ENCODE measurements at places on chromosomes 16 and 17.
A peak's percentile ranks its signal among the peaks of the same experiment; 100 is the strongest.

DNA sequence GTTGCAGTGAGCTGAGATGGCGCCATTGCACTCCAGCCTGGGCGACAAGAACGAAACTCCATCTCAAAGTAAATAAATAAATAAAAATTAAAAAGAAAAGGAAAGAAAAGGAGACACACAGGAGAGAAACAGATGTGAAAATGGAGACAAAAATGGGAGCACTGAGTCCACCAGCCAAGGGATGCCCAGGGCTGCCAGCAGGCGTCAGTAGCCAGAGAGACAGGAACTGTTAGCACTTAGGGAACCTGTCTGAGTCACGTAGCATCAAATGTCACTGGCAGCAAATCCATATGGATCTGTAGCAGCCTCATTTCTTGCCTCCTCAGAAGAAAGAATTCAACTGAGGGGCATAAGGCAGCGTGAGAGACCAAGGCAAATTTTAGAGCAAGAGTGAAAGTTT is 79.7 kb downstream of the CYLD start:
- H3K4me3 ChIP-seq, result no peak overlapping the region
- H3K36me3 ChIP-seq, result no peaks in the 10 kb centered on the region
- no peak for DNase-seq

GRCh38 chr17:7740481-7741001 is 23.0 kb downstream of the DNAH2 start:
- no peaks in the 10 kb centered on the region for H3K4me1 ChIP-seq
- no peak for DNase-seq
- no peaks in the 10 kb centered on the region for H3K36me3 ChIP-seq

DNA sequence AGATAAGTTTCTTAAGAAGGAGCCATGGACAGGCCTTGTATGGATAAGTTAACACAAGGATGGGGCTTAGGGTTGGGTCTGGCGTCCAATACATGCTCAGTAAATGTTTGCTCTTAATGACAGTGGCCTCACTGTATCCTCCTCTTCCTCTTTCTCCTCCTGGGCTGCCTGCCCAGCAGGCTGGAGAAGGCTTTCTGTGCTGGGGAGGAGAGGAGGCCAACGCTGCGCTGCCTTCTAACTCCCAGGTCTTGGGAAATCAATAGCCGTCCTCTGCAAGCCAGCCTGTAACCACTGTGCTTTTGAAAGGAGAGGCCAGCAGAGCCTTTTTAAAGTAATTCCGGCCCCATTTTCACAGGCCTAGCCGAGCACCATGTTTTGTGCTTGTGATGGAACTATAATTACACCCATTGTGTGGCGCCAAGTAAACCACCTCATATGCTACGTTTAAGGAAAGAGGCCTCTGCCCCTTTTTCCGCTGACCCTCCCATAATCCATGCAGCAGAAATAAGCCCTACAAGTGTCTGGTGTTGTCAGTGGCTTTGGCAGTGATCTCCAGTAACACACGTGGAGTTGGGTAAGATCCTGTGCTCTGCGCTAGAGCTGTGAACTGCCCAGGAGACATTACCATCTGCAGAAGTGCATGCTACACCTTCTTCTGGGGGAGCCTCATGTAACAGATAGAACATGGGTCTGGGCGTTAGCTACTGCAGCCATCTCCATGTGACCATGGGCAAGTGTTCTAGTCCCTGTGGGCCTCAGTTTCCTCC is 368.2 kb downstream of the SNX29 start:
- no peak overlapping the region for H3K27ac ChIP-seq
- no peaks in the 10 kb centered on the region for H3K27me3 ChIP-seq
- H3K4me3 ChIP-seq, result no peak overlapping the region

DNA sequence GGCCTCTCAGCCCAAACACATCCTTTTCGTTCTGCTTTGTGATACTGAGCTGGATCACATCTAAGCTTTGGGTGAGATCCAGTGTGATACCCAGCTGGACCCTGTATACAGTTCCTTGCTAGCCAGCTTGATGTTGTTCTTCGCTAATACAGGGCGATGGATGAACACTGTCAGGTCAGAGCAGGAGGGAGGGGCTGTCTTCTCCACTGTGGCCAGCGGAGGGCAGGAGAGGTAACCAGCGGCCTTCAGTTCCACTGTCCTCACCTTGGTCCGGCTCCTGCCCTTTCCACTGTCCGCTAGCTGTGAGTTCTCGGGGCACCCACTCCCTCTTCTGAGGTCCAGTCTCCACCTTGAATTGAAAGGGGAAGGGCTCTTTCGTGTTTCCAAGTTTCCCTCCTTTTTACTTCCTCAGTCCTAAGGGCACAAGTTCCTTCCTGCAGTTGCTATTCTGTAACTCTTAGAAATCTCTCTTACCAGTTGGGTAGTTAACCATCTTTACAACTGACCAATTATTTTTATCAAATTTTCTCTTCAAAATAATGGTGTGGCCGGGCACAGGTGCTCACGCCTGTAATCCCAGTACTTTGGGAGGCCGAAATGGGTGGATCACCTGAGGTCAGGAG is 3.0 kb upstream of the ZNF213 start:
- peak overlapping the region; percentile 37 for H3K27ac ChIP-seq
- peaks cover 25% of the 10 kb centered on the region for H3K36me3 ChIP-seq
- H3K4me3 ChIP-seq, result no peak overlapping the region
- H3K4me1 ChIP-seq, result peaks cover 62% of the 10 kb centered on the region
- peak; percentile 67 for DNase-seq
- no peaks in the 10 kb centered on the region for H3K27me3 ChIP-seq

- DNase-seq, result peak; percentile 53
- H3K27me3 ChIP-seq, result peaks cover 12% of the 10 kb centered on the region
- peak overlapping the region; percentile 24 for H3K4me3 ChIP-seq
- peaks cover 20% of the 10 kb centered on the region for H3K4me1 ChIP-seq
- H3K36me3 ChIP-seq, result peaks cover 2% of the 10 kb centered on the region
Measured at GRCh38 chr16:85046931-85047866, 19.6 kb downstream of the KIAA0513 start.

GRCh38 chr17:43984521-43984920 is 19.9 kb upstream of the NAGS start:
- peaks cover 17% of the 10 kb centered on the region for H3K4me1 ChIP-seq
- peaks cover 85% of the 10 kb centered on the region for H3K27me3 ChIP-seq
- H3K4me3 ChIP-seq, result no peak overlapping the region
- H3K27ac ChIP-seq, result no peak overlapping the region

DNA sequence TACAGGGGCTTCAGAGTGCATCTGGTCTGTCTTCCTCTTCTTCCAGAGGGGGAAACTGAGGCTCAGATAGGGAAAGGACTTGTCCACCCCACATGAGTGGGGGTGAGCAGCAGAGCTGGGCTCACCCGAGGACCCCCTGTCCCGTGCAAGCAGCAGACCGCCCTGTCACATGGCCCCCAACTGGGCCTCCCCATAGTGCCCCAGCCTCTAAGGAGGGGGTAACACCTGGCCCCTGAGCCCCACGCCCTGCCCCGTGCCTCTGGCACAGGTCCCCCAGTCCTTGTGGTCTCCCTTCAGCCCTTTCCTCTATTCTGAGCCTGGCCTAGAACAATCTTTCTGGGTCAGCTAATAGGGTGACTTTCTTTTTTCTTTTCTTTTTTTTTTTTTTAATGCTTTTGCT is 6.5 kb upstream of the NECAB2 start:
- no peaks in the 10 kb centered on the region for H3K4me1 ChIP-seq
- no peak for DNase-seq
- H3K4me3 ChIP-seq, result no peak overlapping the region
- no peaks in the 10 kb centered on the region for H3K36me3 ChIP-seq
- H3K27me3 ChIP-seq, result peaks cover 14% of the 10 kb centered on the region

GRCh38 chr17:14225254-14225980 is 11.2 kb downstream of the CDRT15 start:
- H3K27me3 ChIP-seq, result no peaks in the 10 kb centered on the region
- H3K4me1 ChIP-seq, result no peaks in the 10 kb centered on the region
- no peak overlapping the region for H3K4me3 ChIP-seq
- H3K27ac ChIP-seq, result no peak overlapping the region

Measured in activated naive CD4-positive, alpha-beta T cell treated with anti-CD3 and anti-CD28 coated beads, Interleukin-2, amount 10 ng/mL, durations not matched to agents 7 days and 5 days (primary cell).